Fibroblast of villous mesenchyme (primary cell): ENCODE measurements at places on chromosomes 6 and 20.

GRCh38 chr6:101393251-101393828 is at the start of gene GRIK2:
TSS of gene GRIK2 (plus strand) at chr6:101393708.
- DNase-seq, result peak; percentile 28

DNA sequence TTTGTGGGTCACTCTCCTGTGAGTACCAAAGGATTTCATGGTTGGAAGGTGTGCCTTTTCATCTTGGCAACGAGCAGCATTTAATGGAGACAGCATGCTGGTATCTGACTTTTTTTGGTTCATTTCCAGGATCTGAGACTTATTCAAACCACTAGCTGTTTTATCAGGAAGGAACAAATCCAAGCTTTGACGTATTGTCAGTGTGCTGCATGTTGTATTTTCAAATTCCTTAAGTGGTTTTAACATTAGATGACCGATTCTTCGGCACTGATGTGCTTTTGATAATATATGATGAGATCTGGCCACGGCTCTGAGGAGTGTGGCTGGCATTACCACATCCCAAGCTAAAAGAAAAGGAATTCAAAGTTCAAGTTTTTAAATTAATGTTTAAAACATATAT is 6.4 kb downstream of the RMND1 start:
- peak; percentile 69 for DNase-seq

- DNase-seq, result peak; percentile 72
Observed at GRCh38 chr6:71383901-71384489, 95.4 kb downstream of the OGFRL1 start.

DNA sequence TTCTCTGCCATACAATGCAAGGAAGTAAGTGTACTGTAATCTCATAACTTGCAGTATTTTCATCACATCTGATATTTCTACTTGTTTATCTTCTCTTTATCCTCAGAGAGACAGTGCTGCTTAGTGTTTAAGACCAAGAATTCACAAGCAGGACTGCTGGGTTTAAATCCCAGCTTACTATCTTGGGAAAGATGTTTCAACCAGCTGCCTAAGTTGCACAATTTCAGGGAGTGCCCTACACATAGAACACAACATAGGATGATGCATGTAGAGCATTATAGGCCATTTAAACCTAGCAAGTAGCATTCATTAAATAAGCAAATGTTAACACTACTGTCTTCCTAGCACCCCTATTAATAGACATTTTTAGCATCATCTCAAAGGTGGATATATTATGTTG is 205.2 kb upstream of the CEP162 start:
- peak; percentile 92 for DNase-seq

- DNase-seq, result no peak
Observed at GRCh38 chr6:146388736-146389364, 154.8 kb upstream of the RAB32 start.

DNA sequence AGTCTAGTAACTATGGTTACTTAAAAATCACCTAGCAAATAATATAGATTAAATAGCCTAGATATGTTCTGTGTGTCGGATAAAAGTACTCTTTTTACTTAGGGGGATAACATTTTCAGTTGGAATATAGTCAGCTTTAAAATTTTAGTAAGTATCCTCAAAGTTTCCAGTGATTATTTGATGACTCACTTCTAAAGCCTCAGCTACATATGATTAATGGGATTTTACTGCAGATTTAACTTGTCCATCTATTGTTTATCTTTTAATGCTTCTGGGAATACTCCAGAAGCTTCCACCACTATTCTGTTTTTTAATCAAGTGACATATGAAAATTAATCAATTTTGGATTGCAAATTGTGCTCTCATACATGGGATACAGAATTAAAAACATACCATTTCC is 8.7 kb upstream of the TENT5A start:
- DNase-seq, result peak; percentile 66

- no peak for DNase-seq
Observed at GRCh38 chr6:161347125-161347524, 73.3 kb upstream of the AGPAT4 start.

DNA sequence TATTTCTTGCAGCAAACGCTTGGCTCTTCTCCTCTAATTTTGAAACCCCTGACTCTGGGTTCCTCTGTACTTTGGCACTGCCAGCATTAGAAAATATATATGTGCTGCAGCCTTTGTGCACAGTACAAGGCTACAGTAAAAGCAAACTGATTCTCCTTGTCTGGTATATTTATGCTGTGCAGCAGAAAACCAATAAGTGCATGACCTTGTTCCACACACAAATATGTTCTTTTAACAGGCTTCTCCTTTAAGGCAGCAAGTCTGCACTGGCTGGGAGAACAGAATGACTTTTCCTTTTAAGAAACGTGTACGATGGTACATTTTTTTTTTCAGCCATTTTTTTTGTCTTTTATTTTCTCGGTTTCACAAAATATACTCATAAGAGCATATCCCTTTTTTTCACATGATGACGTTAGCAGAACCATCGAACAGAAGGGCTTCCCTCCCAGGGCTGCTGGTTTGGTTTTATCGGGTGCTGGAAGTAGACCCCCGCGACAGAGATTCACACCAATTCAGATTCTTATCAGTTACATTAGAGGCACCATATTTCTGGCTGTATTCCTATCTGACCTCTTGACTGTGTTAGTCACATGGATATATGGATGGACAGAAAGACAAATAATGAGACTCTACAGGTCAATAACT is 129.9 kb upstream of the ARID1B start:
- DNase-seq, result no peak

- peak; percentile 59 for DNase-seq
Observed at GRCh38 chr20:7744411-7744810, 195.8 kb downstream of the HAO1 start.

DNA sequence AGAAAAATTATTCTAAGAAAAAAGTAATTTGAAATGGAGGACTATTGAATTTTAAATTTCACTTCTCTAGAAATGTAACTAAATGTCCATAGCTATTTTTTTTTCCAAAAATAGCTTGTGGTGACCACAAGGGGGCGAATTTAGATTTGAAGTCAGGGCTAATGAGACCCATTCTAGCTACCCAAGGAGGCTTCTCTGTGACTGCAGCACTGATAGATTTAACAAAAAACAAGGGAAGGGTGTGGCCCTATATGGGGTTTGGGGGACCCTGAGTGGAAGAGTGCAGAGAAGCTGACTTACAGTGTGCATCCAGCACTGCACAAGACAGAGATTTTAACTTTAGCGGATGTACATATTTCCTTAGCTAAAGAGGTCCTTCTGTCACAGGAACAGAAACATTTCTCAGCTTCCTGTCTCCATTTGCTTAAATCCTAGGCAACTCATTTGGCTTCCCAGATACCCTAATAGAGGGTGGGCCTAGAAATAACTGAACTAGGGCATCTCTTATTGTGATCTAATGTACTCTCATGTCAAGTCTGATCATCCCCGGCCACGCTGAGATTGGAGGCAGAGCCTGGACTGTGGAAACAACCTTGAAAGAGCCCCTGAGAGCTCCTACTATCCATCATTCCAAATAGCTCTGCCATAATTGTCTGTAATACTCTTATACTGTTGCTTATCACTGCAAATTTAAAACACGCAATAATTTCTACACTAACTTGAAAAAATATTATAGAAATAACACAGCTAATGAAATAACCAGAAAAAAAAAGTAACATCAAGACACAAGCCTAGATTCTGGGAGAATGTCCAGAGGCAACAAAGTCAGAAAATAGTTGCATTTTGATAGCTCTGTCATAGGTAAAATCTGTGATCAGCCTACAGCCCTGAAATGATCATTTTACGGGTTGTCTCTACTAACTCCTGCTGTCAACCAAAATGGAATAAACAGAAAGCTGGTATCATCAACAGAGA is 93.6 kb downstream of the SNAP91 start:
- DNase-seq, result peak; percentile 46

GRCh38 chr6:119162134-119162775 is 83.8 kb upstream of the FAM184A start:
- DNase-seq, result no peak

DNA sequence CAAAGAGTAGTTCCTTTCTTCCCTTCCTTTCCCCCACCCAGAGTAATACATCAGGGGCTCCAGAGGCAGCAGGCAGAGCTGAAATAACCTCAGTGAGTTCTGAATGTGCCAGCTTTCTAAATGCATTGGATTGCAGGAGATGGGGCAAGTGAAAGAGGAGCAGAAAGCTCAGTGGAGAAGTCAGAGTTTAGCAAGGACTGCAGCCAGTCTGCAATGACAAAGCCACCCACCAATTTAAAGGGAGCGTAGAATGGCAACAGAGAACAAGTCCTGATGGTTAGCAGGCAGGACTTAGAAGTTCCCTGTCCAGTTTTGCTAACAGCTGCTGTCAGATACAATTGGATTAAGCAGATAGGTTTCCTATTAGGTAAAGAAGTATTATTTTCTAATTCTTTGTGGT is 203.4 kb upstream of the RIN2 start:
- no peak for DNase-seq

- peak; percentile 13 for DNase-seq
Observed at GRCh38 chr20:9068841-9069663, at the start of gene PLCB4. TSS of gene PLCB4 (plus strand) at chr20:9069087. CDS start at chr20:9307815, 238,728 bp downstream.

GRCh38 chr6:15824811-15825210 is 162.0 kb upstream of the DTNBP1 start:
- DNase-seq, result no peak

- DNase-seq, result peak; percentile 99
Observed at GRCh38 chr20:62652041-62652893, 10.0 kb downstream of the SLCO4A1 start.

- DNase-seq, result peak; percentile 27
Observed at GRCh38 chr6:145865175-145865574, 50.6 kb upstream of the FBXO30 start.

DNA sequence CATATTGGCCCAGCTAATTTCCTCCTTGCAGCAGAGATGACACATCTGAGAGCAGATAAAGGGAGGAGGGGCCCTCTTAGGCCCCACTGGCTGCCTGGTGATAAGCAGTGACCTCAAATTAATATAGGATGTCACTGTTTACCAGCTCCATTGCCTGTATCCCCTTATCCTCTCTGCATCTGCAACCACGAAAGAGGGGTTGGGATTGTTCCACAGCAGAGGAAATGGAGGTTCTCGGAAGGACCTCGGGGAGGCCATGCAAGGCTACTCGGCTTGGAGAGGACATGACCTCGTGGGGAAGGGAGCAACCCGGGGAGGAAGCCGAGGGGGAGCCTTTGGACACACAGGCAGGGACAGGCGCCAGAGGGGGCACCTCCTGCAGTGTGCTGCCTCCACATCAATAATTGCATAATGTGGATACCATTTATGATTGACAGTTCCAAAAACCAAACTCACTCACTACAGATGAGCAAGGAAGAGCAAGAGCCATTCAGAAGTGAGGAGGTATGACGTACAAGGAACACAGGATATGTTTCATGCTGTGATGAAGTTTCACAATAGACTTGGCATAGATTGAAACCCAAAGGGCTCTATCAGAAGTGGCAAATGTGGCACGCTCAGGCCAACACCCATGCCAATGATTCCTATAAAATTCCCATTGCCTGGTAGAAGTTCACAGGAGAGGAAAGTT is 177.2 kb upstream of the RNF24 start:
- DNase-seq, result no peak

DNA sequence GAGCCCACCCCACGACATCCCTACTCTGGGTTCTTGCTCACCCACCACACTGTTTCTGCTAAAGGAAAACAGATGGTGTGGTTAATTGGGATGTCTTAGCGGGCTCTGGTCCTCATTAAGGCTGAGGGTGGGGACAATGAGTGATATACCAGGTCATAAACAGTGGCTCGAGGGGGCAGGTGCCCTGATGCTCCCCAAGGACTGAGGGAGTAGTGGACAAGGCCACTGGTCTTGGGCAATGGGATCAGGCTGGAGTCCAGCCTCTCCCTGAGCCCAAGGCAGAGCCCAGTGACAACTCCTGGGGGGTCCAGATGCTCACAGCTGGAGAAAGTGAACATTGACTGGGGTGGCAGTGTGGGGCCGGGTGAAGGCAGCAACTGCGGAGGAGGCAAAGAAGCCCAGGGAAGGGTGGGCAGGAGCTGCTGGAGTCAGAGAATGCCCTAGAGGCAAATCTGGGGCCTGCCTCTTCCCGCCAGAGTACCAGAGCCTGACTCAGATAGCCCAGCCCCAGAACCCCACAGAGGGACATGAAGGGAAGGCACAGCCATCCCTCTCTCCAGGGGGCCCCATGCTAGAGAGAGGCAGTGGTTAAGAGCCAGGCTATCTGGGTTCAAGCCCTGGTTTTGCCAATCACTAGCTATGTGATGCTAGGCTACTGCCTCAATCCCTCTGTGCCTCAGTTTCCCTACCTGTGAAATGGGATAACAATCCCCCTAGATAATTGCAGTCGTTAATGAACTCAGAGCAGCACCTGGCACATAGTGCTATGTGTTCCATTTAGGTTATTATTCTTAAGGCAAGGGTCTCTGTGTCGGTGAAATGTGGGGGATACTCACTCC is 72.3 kb downstream of the MRPL14 start:
- peak; percentile 84 for DNase-seq

DNA sequence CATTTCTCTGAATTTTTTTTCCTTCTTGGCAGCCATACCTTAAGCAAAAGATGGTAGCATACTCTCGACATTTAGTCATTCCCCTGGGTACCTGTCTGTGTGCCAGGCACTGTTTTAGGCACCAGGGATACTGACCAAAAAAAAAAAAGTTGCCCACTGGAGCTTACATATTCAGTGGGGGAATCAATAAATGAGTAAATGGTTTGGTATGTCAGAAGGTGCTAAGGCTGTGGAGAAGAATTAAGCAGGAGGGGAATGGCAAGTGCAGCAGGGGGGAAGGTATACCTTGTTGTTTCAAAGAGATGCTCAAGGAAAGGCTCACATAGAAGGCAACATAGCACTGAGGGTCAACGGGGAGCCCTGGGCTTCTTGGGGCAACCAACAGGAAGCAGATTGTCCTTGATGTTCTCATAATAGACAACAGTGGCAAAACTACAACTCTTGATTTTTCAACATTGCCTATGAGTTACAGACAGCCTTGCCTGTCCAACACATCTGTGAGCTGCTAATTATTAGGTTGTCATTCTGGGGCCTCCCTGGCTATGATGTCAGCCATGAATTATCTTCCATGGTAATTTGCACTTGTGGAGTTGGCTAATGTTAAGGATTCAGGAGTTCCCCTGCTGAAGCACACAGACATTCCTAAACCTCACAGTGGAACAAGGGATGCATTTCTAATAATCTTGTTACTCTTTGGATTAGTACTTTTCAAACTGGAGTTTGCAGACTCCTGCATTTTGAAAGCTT is 19.6 kb downstream of the NT5E start:
- no peak for DNase-seq

GRCh38 chr6:137656735-137657134 is 162.5 kb upstream of the OLIG3 start:
- DNase-seq, result no peak

- no peak for DNase-seq
Observed at GRCh38 chr20:49905415-49906091, 9.8 kb downstream of the SPATA2 start.

- DNase-seq, result no peak
Observed at GRCh38 chr6:39520411-39520810, 197.9 kb upstream of the KCNK16 start.

DNA sequence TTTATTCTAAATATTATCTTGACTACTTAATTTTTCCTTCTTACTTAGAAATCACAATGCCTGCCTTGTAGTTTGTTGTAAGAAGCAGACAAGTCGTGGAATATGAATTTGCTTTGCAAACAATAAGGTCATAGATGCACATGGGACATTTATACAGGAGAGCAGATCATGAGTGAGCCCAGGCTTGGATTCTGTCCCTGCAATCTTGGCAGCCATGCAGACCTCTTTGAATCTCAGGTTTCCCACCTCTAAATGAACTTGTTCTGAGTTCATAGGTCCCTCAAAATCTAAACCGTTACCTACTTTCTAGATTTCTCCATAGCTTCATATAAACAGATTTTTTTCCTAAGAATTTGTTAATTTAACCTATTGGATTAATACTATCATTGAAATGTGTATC is 19.5 kb downstream of the KIAA0408 start:
- DNase-seq, result no peak
